ENCODE measurements at places on chromosomes 11 and 22.
A peak's percentile ranks its signal among the peaks of the same experiment; 100 is the strongest.

- DNase-seq = no peak
These were observed 37.5 kb downstream of the RSF1 start for GRCh38 chr11:77783025-77783424.

DNA sequence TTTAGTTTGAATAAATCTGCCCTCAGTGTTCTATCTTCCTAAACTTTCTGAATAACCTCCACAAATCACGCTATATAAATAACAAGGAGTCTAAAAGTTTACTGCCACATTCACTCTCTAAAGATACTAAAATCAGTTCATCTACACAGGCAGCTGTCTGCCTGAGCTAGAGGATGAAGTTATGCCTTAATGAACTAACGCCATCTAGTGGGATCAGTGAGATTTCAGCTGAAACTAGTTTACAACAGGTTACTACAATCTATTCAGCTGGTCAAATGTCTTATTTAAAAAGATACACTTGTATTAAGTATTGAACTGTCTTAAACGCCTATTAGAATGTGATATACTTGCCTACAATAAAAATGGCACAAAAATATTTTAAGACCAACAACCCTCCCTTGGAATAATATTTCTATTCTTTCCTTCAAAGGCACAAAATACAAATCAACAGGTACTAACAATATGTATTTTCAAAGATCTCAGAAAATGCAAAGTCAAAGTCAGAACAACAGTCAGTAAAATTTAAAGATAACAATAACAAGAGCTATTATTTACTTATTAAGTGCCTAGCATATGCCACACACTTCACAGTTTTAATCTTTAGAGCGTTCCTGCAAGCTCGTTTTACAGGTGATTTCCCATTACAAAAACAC, 84.1 kb downstream of the LARGE2 start:
- DNase-seq = no peak

DNA sequence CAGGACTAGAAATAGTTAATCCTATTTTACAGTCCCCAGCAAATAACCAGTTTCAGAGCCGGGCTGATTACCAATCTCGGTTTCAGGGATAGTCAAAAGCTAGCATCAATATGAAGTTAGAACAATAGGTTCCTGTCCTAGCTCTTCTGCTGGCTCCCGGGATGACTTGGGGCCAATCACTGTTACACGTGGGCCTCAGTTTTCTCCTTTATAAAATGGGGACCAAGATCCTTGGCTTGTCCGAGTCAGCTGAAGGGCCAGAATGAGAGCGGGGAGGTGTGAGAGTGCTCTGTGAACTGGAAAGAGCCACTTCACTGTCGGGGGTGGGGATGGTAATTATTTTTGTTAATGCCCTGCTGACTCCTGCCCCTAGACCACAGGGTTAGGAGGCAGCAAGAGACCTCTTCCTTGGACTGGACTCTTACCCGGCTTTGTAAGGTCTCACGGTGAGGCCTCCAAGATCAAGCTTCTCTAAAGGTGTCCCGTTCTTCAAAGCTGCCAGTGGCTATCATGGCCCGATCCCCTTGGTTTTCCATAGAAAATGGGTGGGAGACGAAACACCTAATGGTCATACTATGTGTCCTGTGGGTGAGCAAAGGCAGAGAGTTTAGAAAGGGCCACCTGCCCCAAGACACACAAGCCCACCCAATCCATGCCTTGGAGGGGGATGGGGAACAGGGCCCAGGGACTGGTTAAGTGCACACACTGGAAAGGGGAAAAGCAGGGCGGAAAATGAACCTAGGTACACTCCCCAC, 1.4 kb downstream of the UCP2 start:
- DNase-seq = no peak

DNA sequence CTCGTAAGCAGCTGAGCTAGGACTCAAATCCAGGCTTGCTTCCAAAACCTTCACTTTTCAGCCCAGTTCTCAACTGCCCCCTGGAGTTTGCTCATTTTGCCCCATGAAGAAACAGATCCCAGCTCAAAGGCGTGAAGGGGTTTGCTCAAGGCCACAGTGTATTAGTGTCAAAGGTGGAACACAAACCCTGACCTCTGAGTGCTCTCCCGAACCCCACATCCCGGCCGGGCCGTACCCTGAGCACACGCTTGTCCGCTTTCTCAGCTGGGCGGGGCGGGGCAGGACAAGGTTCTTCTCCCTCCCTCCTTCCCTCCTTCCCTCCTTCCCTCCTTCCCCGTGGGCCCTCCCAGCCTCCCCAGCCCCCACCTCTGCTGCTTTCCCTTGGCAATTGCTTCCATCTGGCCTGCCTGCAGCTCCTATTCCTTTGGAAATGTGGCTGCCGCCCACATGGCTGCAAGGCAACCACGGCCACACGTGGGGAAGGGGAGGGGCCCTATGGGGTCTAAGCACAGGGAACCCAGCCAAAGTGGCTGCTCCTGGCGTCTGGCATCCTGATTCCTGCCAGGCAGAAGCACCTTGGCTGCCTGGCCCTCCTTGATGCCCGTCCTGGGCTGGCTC, 4.1 kb downstream of the ST3GAL4 start:
- no peak for DNase-seq

- no peak for DNase-seq
These were observed 861 bp upstream of the ZNRF3 start for GRCh38 chr22:28882545-28882877.

- no peak for DNase-seq
These were observed 494.8 kb downstream of the MN1 start for GRCh38 chr22:27306771-27307170.

DNA sequence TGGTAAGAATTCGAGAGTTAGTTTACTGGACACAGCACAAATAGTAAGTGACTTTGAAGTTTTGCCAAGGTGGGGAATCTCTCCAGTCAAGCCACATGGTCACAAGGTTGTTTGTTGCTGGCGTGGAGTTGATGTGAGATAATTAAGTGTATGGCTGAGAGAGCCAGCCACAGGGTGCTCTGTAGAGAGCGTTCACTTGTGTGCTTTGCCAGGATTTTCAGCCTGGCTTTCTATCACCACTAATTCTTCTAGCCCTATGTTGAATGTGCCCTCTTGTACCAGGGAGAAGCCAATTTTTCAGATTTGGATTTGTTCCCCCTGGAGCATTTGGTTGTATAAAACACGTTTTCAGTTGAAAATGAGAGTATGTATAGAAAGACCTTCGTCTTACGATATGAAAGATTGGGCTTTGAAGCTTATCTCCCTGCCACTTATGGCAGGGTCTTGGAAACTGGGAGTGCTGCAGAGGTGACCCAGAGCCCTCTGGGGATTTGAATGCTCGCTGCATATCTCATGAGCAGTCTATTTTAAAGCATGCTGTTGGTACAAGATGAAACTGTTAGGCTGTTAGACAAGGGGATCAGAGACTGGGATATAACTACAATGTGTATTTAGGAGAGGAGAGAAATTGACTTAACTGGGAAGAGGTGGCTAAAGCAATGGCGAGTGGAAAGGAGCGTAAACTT, 28.6 kb downstream of the CSRP3 start:
- no peak for DNase-seq

- DNase-seq = peak; percentile 54
These were observed at the start of gene PTPRJ for GRCh38 chr11:47980088-47980906. Gene PTPRJ (plus strand): TSS chr11:47980559. CDS start chr11:47980913, 354 bp downstream.
